GM10248 (cell line): ENCODE measurements at places on chromosomes 6 and 20.

DNA sequence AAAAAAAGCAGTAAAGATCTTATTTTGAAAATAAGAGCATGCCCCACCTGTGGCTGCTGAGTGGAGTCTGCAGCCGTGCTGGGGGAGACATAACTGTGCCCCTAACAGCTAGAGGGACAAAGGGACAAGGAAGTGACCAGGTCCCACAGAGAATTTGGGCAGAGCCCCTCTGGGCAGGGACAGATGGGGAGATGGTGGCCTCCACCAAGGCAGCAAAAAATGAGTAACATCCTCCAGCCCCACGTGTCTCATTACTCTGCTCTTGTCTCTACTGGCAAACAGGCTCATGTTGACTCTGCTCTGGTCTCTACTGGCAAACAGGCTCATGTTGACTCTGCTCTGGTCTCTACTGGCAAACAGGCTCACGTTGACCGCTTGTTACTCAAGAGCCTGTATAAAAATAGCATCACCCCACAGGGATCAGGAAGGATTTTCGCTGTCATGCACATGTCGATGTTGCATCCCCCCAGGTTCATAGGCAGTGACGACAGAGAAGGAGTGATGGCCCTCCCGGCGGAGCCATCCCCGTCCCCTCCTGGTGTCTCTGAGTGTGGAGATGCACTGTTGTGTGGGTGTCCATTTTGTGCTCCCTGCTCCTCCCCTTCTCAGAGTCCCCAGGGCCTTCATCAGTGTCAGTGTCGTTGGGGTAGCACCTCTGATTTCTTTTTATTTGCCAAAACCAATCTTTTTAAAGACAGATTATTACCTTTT, 17.3 kb upstream of the PCMTD2 start:
- no peak for DNase-seq

DNA sequence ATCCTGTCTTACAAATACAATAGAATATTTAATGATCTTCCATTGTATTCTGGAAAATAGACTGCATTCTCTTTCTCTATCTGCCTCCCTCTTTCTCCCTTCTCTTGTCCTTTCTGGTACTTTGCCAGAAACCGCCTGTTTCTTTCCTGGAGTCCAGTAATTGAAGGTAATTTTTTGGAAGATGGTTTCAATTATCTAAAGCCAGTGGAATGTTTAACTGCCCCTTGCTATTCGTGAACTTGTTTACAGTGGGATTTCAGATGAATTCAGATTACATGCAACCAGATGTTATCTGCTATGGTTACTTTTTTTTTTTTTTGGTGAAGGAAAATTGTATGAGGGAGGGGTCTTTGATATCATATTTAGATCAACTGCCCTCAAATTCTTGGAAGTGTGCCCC, 655.5 kb upstream of the FLRT3 start:
- DNase-seq, result no peak

GRCh38 chr6:5850848-5851255, 155.9 kb downstream of the NRN1 start:
- DNase-seq, result no peak

DNA sequence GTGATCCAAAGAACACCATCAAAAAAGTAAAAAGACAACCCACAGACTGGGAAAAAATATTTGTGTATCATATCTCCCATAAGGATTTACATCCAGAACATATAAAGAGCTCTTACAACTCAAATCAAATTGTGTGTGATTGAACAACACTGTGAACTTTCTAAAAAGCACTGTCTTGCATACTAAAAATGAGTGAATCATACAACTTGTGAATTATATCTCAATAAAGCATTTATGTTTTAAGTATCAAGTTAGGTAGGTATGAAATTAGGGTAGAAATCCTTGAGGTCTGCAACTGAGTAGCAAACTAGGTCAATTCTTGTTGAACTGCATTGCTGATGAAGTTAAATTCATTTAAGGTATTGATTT, 14.1 kb downstream of the SAMHD1 start:
- no peak for DNase-seq

- peak; percentile 52 for DNase-seq
Observed at GRCh38 chr20:9616833-9617461, 102.6 kb downstream of the LAMP5 start.

GRCh38 chr6:166156942-166157341, 10.7 kb downstream of the TBXT start:
- no peak for DNase-seq

- no peak for DNase-seq
Observed at GRCh38 chr6:22575190-22575589, 5.8 kb downstream of the HDGFL1 start.

DNA sequence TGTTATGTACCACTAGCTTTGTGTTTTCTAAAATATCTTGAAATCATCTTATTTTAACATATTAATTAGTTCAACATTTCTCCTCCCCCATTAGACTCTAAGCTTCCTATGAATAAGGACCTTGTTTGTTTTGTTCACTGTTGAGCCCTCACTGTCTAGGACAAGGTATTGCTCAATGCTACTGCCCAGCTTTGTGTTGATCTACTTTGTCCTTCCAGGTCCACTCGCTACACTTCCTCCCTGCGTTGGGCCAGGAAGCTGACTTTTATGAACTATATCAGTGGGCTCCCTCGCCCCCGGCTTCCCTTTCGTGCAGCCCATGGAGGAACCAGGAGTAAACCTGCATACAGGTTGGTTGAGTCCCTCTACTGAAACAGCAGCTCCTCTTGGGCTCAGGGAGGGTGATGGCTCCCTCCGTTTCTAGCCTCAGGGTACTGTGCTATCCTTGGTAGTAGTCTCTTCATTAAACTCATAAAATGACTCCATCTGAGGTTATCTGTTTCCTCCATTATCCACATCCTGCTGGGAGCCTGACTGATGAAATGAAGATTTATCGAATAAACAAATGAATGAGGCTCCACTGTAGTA, 272.5 kb downstream of the CLIC5 start:
- DNase-seq, result no peak

- peak; percentile 43 for DNase-seq
Observed at GRCh38 chr6:14734416-14735340, 511.2 kb upstream of the JARID2 start.

DNA sequence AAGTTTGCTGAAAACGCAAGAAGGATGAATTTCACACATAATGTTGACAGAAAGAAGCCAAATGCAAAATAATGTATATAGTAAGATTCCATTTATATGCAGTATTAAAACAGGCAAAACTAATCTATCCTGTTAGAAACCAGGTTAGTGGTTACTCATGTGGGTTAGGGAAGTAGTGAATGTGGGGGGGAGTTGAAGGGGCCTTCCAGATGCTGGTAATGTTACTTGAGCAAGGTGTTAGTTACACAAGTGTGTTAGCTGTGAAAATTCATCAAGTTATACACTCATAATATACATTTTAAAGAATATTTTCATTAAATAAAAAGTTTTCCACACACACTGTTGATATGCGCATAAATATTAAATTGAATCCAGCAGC, 29.8 kb downstream of the USP45 start:
- DNase-seq, result no peak

- no peak for DNase-seq
Observed at GRCh38 chr6:4351520-4352321, 216.3 kb upstream of the ECI2 start.

DNA sequence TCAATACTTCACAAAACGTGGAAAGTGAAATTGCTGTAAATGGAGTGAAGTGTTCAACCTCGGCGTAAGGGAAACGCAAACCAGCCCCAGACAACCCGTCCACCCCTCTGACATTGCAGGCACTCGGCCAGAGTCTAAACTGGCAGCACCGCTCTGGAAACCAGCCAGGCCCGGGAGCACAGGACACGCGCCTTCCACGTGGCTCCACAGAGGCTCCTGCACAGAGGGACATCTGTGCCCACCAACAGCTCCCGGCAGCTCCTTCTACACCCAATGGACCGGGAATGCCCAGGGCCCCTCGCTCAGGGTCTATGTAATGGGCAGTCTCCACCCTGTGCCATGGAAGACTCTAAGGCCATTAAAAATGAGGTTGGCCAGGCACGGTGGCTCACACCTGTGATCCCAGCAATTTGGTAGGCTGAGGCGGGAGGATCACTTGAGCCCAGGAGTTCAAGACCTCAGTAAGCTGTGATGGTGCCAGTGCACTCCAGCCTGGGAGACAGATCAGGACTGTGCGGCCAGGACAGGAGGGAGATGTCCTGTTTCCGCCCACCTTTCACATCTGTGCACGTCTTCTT, 3.4 kb upstream of the HELZ2 start:
- no peak for DNase-seq

DNA sequence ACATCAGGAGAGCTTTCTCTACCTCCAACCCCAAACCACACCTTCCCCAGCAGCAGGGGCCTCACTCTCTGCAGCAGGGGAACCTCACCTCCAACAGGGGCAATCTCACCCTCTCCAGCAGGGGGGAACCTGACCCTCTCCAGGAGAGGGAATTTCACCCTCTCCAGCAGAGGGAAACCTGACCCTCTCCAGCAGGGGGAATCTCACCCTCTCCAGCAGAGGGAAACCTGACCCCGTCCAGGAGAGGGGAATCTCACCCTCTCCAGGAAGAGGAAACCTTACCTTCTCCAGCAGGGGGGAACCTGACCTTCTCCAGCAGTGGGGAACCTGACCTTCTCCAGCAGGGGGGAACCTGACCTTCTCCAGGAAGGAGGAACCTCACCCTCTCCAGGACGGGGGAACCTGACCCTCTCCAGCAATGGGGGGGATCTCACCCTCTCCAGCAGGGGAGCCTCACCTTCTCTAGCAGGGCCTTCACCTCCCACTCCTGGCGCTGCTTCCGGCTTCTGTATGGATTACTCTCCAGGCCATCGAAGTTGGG, 3.1 kb downstream of the B3GALT4 start:
- DNase-seq, result no peak

- no peak for DNase-seq
Observed at GRCh38 chr6:123508290-123508689, 128.5 kb downstream of the TRDN start.

GRCh38 chr6:124655866-124656265, 306.4 kb upstream of the RNF217 start:
- no peak for DNase-seq

GRCh38 chr20:62480318-62480717, 4.5 kb upstream of the GATA5 start:
- DNase-seq, result no peak

DNA sequence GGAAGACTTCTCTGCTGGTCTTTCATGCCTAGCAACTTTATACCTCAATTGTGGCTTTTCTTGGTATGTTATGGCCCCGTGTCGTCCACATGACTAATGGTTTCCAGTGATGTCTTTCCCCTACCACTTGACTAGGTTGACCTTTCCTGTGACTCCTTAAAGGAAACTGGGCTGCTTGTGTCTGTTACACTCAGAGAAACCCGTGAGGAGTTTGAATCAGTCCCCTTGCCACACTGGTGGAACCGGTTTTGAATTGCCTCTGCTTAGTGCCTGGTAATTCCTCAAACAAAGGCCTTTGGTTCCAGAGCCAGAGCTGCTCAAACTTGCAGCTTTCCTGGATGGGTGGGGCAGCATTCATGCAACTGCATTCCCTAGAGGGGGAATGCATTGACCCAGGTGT, 21.9 kb downstream of the ECT2L start:
- peak; percentile 34 for DNase-seq

DNA sequence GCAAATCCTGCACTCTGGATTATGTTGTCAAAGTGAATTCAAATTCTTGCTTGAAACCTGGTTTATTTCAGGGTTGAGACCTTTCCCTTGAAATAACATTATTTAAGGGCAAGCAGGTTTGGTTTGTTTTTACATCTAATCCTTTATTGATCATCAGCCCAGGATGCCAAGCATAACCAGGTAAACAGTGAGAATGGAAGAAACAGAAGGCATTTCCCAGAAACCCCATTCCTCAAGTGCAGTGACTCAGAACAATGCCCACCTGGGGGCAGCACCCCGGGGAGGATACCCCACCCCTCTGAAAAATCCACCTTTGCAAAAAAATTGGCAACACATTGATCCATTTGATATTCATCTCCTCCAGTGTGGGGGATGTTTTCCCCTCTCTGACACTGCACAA, 32.5 kb downstream of the POFUT1 start:
- no peak for DNase-seq

GRCh38 chr20:45041464-45042337, 59.2 kb downstream of the KCNS1 start:
- DNase-seq, result no peak

GRCh38 chr20:5297280-5298004, 19.3 kb downstream of the PROKR2 start:
- DNase-seq, result no peak

DNA sequence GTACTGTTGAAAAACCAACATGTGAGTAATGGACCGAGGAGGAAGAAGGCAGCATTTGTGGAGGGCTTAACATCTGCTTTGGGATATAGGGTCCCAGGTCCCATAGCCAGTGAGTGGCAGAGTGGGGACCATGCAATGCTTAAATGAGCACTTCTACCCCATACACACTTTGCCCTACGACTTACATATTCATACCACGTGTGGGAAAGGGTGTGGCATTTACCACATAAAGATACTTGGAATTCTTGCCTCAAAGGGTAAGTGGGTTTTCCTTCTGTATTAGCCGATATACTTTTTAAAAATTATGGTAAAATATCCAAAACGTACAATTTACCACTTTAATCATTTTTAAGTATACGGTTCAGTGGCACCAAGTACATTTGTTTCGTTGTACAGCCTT, 199.3 kb downstream of the BACH2 start:
- no peak for DNase-seq

DNA sequence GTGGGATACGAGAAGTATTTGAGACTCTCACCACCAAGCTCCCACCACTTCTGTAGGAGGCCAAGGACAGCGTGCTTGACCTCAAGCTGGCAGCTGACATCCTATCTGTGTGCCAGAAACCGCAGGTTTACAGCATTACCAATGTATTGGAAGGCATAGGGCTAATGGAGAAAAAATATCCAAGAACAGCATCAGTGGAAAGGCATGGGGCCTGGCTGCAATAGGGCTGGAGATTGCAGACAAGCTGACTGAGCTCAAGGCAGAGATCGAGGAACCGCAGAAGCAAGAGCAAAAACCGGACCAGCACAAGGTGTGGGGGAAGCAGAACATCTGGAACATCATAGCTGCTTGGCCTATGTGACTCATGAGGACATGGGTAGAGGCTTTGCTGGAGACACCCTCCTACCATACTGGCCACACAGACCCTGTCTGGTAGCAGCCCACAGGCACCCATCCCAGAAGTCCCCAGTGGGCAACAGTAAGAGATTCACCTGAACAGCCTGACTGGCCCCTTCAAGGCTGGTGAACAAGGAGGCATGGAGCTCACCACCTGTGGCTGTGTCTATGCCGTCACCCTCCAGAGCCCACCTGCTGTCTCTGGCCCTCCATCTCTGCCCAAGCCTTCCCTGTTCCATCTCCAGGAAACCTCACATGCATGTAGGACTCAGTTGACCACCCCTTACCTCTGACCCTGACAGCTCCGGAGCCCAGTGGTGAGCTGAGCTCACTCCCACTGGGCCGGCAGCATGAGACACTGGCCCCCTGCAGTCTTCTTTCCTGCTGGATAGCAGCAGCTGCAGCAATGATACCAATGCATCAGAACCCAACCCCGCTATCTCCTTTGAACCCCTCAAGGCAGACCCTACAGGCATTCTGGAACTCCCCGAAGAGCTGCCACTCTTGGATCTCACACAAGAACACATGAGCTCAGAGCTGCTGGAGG, 171.1 kb downstream of the KIF6 start:
- no peak for DNase-seq
